ENCODE measurements at places on chromosomes 2 and 18.
A peak's percentile ranks its signal among the peaks of the same experiment; 100 is the strongest.

GRCh38 chr2:227473122-227473461 is 1.1 kb downstream of the AGFG1 start:
- no peak for DNase-seq

- DNase-seq: no peak
Observed at GRCh38 chr18:60017371-60017770, 117.6 kb downstream of the PMAIP1 start.

GRCh38 chr2:31038385-31038784 is 99.9 kb downstream of the GALNT14 start:
- DNase-seq: peak; percentile 90

DNA sequence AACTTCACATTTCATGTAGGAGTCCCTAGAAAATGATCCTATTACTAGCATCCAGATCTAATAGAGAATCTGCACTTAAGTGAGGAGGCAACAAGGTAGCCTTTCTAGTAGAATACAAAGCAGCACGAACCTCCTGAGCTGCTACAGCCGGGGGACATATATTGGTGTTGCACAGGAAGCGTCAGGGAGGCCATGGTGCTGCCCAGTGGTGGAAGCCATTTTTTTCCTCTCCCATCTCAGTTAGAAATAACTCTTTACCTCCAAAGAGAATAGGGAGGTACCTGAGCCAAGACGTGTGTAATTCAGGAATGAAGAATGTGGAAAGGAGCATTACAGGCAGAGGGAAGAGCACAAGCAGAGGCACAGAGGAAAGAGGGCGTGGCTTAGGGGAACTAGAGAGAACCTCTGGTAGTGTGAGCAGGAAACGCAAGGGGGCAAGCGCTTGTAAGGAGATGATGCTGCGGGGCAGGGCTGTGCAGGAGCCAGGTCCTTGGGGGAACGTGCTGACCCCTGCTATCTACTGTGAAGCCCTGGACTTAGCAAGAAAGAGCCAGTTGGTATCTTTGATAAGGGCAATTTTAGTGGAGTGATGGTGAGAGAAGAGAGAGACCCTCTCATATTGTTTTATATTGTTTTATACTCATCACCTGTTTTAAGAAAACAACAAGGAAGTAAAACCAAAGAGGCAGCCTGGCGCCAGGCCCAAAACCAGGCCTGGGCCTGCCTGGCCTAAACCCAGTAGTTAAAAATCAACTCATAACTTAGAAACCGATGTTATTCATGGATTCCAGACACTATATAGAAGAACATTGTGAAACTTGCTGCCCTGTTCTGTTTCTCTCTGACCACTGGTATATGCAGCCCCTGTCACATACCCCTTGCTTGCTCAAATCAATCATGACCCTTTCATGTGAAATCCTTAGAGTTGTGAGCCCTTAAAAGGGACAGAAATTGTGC is 50.0 kb upstream of the TTC39C start:
- DNase-seq: peak; percentile 58

DNA sequence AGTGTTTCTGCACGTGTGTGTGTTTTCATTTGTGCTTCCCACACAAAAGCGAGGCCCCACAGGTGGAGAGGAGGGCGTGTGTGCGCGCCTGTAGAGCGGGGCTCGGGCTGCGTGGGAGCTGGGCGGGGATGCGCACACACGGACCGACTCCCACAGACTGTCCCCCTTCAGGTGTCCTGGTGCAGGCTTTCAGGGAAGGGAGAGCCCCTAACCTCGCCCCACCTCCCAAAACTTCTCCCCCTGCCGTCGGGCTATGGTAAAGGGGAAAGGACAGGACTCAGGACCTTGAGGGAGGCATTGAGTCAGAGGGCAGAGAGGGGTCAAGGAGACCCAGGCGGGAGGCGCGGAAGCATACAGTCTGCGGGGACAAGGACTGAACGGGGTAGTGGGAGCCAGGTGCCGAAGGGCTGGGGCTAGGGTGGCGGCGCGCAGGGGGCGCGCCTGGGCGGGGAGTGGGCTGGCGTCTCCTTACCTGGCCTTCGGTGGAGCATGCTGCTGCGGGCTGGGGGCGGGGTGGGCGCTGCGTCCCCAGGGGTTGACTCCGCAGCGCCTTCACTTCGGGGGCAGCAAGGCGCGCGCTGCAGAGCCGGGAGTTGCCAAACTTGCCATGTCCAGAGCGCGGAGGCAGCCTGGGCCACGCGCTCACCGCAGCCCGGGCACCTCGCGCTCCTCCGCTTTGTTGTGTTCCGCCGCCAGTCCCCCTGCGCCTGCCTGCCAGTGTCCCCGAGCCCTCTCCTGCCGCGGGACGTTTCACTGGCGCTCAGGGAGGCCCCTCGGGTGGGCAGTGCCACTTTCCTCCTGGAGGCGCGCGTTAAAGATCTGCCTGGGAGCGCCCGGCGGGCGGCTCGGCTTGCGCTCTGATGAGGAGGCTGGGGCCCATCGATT is 302.0 kb downstream of the NCKAP5 start:
- DNase-seq: peak; percentile 86

DNA sequence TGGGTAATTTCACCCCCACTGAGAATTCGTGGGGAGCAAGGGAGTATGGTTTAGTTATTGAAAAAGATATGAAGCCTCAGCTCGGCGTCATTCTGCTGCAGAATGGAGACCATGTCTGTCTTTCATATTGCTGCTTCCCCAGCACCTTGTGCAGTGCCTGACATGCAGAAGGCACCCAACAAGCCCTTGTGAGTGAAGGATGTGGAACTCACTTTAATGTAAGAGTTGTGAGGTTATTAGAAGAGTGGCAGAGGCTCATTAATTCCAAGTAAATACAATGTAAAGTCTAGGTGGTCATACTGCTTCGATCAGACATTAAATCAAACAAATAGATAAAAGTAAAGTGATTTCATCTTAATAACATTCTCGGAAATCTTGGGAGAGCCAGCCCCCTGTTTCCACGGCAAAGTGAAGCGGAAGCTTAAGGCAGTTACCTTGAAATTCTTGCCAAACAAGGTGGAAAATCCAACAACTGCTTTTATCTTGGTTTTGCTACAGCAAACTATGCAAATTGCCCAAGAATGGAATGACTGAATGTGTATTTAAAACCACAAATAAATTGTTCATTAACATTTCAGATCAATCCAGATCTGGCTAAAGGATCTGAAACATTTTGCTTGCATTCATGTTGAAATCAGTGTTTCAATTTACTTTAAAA is 9.6 kb downstream of the CFAP221 start:
- no peak for DNase-seq

DNA sequence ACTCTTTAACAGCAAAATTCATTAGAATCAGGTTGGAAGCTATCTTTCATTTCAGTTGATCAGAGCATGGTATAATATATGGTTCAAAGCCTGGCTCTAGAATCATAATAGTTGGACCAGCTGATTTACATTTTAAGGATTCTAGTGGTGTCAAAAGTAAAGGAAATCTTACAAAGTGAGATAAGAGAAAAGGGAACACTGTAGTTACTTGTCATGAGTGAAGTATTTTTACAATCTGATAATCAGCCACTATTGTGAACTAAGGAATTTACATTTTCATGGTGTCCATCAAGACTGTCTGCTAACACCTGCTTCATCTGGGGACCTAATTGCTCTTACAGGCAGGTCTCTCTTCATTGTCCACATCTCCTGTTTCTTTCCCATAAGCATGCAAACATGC is 161.1 kb downstream of the SLC39A10 start:
- DNase-seq: no peak

GRCh38 chr2:143994961-143995360 is 525.0 kb downstream of the ZEB2 start:
- DNase-seq: no peak

DNA sequence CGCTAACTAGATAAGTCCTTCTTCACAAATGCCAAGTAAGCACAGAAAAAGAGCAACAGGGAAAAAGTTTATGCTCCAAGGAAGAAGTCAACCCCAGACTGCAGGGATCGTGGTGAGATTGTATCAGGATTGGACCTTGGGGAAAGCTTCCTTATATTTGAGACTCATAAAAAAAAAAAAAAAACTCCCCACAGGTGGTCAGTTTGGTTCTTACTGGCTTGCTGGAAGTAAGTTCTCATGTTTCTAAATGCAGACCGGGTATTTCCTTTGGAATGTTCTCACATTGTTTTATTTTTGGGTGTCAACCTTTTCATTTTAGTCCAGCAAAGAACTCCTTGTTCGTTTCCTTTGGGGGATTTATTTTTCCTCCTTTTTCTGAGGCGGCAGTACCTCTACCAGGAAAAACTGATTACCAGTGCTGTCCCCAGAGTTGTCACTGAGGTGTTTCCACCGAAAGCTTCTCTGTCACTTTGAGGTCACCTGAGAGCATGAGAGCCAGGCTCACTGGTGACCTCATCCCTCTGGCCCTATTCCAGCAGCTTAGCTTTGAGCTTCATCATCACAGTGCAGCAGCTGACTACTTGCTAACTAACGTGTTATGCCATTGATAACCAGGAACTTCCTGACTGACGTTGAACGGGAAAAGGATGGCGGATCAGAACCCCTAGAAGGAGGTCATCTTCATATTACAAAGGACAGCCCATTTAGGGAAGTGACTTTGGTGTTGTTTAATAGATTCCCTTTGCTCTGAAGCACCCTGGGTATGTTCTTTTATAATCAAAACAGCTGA is 16.8 kb upstream of the ATP8B1 start:
- peak; percentile 16 for DNase-seq

DNA sequence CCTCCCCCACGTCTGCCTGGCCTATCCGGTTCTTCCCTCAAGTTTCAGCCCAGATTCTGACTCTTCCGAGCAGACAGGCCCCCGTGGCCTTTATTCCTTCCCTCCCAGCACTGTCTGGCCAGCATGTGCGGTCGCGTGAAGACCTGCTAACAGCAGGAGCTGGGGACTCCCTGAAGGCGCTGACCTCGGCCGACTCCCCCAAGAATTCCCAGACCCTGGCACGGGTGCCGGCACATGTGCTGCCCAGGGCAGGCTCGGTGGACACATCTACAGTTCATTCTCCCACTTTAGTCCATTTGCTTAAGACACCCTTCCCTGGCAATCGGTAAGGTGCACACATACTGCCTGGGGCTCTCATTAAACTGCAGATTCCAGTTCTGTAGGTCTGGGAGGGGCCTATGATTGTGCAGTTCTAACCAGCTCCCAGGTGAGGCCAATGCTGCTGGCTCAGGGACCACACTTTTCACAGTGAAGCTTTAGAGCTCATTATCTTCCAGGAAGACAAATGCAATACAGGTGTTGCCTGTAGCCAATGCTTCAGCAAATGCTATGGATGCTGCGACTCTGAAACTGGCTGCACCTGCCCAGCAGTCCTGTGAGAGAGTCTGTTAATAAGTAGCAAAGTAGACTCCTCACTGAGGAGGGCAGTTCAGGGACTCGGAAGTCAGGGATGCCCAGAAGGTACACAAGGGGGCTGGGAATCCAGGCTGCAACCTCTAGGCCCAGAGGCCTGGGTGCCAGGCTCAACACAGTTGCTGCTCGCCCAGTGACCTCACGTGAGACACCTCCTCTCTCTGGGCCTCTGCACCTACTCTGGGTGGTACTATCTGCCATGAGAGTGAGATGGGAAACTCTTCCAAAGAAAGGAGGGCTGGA is 45.4 kb upstream of the TAF1B start:
- no peak for DNase-seq

DNA sequence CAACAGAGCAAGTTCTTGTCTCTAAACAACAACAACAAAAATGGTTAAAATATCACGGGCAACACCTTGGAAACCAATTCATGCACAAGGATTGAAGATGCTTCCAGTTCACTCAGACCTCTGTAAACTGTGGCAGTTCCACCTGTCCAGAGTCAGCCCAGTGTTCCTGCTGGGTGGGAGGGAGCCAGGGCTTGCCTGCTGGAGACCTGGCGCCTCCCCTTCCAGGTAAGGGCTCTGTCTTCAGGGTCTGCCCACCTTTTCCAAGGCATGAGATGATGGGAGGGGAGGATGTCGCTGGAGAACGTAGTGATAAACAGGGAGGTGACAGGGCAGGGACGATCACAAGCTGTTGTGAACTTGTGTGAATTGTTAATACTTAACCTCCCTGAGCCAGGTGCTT is 9.8 kb upstream of the GPC1 start:
- DNase-seq: no peak

GRCh38 chr2:232580648-232580981 is 30.1 kb downstream of the EIF4E2 start:
- no peak for DNase-seq

DNA sequence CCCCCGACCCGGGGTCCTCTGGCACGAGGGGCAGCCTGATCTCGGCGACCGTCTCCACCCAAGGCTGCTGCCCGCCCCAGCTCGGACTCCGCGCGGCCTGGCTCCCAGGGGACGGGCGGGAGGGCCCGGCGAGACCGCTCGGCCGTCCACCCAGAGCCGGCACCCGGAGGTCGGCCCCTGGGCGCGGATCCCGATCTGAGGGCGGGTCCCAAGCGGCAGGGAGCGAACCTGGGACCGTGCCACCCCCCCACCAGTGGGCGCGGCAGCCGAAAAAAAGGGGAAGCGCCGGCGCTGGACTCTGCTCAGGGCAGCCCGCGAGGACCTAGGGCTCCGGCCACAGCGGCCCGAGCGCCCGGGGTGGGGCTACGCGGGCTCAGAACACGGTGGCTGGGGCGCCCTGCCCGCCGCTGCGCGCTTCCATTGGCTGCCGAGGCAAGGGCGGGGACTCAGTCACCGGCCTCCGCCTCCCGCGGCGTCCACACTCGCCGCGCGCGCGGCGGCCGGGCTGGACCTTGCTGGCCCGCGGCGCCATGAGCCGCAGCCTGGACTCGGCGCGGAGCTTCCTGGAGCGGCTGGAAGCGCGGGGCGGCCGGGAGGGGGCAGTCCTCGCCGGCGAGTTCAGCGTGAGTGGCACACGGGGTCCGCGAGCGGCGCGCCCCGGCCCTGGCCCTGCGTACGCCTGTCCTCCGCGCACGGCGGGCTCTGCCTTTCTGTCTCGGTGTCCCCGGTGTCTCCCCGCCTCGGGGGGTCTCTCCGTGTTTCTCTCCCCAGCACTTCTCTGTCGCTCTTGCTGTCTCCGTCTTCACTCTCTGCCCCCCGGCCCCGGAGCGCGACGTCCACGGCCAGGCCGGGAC is at the start of gene PTPN18:
PTPN18 (plus strand) TSS at position 479 of the 854 bp plus-strand sequence; CDS start at position 531, 52 bp downstream.
- peak; percentile 72 for DNase-seq

GRCh38 chr2:86038291-86039081 is 67.2 kb downstream of the POLR1A start:
- DNase-seq: no peak

DNA sequence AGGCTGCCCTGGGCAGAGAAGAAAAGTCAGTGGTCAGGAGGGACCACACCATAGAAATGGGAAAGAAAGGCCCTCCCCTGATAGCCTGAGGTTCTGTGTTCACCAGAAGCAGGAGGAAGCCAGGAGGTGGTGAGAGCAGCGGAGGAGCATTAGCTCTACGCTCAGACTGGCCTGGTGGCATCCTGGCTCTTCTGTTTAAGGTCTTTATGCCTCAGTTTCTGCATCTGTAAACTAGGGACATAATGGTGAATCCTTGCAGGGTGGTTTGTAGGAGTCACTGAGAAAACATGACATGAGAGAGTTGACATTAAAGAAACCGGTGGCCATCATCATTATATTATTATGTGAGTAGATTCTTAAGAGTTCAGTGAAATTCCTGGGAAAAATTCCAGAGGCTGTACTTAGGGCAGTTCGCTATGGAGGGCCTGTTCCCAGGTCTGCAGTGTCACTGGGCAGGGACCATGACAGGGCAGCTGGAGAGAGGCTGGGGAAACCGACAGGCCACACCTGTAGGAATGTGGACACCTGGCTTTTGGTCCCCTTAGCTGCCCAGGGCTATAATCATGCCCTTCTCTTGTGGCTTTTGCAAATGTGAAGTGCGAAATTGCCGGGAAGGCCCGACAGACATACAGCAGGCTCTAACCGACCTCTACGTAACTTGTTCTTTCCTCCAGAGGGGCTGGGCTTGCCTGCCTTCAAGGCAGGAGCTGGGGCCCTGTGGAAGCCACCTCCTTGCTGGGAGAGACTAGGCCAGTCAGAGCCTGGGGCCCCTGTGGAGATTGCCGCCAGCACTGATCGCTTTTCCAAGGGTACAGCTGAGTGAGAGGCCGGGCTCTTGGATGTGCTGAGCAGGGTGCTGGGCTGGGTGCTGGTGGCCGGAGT is 31.0 kb downstream of the GLI2 start:
- peak; percentile 44 for DNase-seq

GRCh38 chr2:95350368-95350767 is 52.1 kb upstream of the FAHD2A start:
- no peak for DNase-seq
